ENCODE measurements at places on chromosomes 6 and 20.

DNA sequence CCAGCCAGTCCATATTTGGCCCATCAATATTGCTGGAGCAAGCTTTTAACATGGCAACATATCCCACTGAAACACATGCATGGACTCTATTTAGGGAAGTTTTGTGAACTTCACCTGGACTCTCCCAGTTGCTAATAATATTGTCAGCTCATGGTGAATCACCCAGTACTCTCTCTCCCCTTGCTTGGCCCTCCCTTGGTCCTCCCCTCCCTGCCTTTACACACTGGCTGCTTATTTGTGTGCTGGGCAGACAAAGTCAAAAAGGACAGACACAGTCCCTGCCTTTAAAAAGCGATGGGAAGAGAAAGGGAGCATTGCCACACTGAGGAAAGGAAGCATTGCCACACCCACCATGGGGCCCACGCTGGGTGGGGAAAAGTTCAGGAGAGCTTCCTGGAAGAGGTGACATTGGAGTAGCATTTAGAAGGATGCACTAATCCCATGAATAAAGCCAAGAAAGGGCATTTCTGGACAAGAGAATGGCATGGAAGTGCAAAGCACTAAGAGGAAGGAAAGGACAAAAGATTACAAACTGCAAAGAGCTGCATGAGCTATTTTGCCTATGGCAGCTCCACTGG is 143.4 kb upstream of the EXOC2 start:
- no peak for DNase-seq

DNA sequence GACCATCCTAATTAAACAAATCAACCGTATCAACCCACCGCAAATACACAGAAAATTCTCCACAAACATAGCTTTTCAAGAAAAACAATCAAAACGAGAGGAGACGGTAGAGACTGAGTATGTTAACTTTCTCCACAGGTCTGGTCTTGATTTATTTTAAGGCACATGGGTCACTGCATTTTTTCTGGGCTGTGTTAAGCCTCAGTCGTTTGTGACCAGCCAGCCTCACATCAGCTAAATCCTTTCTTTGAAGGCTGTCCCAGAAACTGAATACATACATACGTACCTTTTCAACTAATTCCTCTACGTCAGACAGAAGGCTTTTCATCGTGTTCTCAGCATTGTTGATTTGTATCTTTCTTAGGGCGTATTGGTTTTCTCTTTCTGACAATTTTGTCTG is 69.4 kb downstream of the LAMA4 start:
- no peak for DNase-seq

GRCh38 chr6:149964308-149965193 is 808 bp downstream of the ULBP1 start:
- DNase-seq: peak; percentile 75

DNA sequence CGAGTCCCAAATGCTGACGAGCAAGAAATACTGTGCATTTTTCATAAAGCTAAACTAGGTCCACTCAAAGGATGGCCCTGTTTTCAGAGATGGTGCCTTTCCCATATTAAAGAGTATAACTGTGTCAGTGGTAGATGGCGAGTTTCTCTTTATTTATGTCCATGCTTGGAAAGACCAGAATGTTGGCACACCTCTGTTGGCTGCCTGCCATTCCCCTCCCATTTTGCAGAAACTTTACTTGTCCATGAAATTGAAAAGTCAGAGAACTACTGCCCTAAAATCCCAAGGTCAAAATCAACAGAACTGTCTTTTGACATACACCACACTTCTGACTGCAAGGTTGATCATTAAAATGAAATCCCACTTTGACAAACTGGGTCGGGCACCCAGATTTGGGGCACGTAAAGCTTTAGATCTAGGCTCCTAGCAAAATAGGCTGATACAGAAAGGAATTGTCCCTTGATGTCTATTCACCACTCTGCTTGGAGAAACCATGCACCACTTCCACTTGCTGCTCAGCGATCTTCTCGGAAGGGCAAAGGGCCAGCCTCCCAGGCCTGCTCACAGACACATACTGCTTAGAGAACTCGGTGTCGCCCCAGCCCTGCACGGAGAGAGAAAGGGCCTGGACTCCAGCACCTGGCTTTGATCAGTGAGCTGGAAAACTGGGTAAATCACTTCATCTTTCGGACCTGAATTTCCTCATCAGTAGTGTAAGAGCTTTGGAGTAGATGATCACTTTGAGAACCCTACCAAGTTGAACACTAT is 130.0 kb downstream of the AGPAT4 start:
- DNase-seq: no peak

DNA sequence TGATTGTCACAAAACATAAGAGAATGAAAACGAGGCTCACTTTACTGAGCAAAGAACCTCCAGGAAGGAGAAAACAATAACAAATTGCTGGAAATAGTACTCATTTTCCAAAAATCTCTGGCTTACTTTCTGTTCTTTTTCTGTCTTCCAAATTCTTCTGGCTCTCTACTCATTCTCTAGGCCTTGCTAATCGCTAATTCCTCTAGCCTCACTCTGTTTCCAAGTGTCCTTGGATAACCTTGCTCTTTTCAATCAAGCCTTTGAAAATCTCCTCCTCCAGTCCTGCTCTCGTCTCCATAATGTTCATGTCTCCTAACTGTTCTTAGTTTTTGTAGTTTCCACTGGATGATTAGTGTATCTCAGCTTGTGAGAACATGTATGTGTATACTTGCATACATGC is 96.2 kb upstream of the MAP7 start:
- no peak for DNase-seq

GRCh38 chr20:32069711-32070110 is 17.7 kb downstream of the HCK start:
- DNase-seq: no peak

- peak; percentile 38 for DNase-seq
Measured at GRCh38 chr6:170159022-170159965, 131.6 kb downstream of the DLL1 start.

DNA sequence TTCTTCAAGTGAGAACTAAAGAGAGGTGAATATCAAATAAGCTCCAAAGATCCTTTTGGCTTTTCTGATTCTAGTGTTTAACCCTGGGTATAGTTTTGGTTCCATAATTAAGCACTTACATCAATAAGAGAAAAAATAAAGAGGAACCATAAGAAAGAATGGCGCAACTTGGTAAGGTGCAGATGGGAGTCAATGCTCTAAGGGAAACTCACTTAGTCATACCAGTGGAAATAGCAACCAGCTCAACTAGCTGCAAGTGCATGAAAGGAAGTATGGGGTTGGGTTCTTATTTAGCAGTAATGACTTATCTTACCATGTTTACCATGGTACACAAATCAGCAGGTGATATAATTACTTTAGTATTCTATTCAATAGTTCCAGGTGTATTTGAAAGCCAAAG is 296.5 kb upstream of the RUNX2 start:
- no peak for DNase-seq

DNA sequence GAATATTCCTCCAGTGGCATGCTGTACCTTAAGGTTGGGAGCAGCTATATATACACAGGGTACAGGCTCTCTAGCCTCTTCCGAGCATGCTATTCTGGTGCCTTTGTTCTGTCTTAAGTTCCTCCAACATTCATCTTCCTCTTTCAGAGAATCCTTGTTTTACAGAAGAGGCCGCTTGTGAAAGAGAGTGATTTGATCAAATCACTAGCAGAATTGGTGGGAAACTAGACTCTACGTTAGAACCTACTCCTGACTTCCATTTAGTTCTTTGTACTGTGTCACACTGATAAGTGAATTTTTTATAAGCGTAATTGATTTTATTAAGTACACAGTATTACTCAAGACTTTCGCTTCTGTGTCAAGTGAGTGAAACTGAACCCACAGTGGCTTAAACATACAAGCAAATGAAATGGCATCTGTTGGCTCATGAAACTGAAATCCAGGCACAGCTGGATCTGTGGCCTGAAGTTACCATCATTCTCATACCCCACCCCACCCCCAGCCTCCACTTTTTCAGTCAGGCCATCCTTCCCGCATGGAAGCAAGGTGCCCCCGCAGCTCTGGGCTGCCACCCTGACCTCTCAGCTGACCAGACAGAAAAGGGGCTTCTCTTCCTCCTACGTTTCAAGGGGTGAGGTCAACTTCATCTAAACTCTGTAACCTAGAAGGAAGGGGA is 102.3 kb downstream of the RPP40 start:
- DNase-seq: no peak

GRCh38 chr6:90184334-90185298 is 112.0 kb downstream of the BACH2 start:
- no peak for DNase-seq

GRCh38 chr20:50415516-50416268 is 94.5 kb upstream of the PTPN1 start:
- peak; percentile 77 for DNase-seq

DNA sequence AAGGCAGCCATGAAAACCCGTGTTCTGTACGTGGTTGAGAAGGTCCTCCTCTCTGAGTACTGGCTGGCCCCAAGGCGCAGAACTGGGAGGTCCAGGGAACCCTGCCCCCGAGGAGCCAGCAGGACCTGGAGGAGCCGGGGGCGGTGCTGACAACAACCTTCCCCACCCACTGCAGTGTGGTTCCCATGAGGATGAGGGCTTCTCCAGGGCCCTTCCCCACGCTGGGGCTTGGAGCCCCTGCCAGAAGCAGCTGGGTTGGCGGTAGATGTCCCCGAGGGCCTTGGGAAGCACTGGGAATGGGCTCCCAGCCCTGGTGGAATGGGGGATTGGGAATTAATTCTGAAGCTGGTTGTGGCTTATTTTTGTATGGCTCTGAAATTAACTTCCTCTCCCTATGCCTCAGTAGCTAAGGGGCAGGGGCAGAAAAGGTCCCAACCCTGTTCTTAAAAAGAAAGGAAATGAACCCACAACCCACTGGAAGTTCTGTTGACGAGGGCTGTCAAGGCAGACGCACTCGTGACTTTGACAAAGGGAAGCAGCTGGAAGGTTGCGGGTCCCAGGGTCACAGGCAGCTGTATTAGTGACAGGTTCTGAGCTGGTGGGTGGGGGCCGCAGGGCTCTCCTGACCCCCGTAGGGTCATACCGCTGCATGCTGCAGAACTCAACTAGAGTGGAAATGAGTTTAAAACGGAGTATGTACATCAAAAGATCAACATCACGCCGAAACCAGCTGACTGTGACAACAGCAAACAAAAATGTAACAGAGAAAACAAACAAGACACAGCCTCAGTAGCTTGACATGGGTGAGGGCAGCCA is 13.9 kb upstream of the HELZ2 start:
- no peak for DNase-seq

DNA sequence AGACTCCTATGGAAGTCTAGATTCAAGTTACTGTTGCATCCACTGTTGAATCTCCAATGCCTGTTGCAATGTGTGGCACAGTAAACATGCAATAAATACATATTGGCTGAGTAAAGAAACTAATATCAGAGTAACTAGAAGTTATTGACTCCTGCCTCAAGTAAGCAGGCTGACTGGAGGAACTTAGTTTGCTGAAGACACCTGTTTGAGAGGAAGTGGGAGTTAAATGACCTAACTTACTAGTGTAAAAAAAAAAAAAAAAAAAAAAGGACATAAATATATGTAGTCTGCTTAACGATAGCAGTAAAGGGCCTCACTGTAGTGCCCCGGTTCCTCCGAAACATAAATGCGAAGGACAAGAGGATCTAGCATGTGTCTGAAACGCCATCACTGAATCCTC is 249.8 kb upstream of the PRDM1 start:
- no peak for DNase-seq

- no peak for DNase-seq
Measured at GRCh38 chr20:61544910-61545889, 293.1 kb downstream of the CDH4 start.

DNA sequence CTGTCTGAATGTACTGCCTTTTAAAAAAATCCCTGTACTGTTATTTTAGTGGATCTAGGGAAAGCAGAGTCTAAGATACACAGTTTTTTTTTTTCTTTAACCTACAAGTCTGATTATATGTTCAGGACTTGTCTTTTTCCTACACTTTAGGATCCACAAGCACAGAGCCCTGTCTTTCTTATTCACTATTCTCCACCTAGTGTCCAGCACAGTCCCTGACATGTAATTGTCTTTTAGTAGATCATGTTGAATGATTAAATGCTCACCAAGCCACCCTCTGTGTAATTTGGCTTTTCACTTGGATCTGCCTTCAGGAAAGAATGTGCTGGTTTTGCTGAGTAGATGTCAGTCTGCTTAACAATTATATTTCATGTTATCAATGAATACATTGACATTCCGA is 35.8 kb upstream of the YWHAB start:
- no peak for DNase-seq

- no peak for DNase-seq
Measured at GRCh38 chr6:144613859-144614258, 328.7 kb downstream of the UTRN start.

GRCh38 chr20:48945840-48946514 is 24.5 kb downstream of the ARFGEF2 start:
- no peak for DNase-seq

DNA sequence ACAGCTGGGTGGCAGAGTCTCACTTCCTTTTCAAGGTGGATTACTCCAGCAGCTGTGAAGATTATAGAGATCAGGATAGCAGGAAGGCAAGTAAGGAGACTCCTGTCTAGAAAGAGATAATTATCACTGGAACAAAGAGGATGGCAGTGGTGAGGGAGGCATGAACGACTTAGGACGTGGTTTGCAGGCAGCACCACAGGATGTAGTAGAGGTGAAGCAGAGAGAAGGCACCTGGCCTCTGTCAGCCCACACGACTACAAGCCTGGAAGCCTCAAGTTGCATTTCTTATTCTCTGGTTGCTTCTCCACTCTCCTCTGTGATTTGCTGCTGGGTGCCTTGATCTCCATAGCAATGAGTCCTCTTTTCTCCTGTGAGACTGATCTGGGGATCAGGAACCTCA is 62.7 kb downstream of the TSHZ2 start:
- DNase-seq: peak; percentile 51

GRCh38 chr6:120202878-120203277 is 853.3 kb upstream of the MAN1A1 start:
- DNase-seq: no peak

GRCh38 chr6:104409913-104410312 is 449.8 kb downstream of the HACE1 start:
- no peak for DNase-seq

- no peak for DNase-seq
Measured at GRCh38 chr20:19382386-19383340, 170.2 kb downstream of the SLC24A3 start.

- DNase-seq: peak; percentile 50
Measured at GRCh38 chr6:32402812-32403211, 4.2 kb downstream of the BTNL2 start.

DNA sequence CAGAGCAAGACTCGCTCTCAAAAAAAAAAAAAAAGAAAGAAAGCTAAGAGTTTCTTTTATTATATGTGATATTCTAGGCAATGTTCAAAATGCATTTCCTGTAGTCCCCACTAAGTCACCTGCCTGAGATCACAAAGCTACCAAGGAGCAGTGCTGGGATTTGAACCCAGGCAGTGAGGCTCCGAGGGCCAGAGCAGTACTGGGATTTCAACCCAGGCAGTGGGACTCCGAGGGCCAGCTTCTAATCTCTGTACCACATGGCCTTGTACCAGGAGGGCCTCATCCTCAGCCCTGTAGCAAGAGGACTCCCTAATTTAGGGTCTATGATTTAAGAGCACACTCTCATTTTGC is 39.7 kb downstream of the ZMYND8 start:
- DNase-seq: no peak

- peak; percentile 57 for DNase-seq
Measured at GRCh38 chr6:33607784-33608161, 13.3 kb upstream of the ITPR3 start.

- DNase-seq: no peak
Measured at GRCh38 chr6:111598181-111598580, 7.5 kb downstream of the TRAF3IP2 start.
